IMR-90 (cell line): ENCODE measurements at places on chromosomes 2 and 18. TPM values are rescaled to one million over a fixed set of nuclear protein-coding genes. Genes with fewer than 3 reads are reported as not detected.

GRCh38 chr18:39348757-39349156, 1783.2 kb upstream of the CELF4 start:
- DNase-seq, result no peak

DNA sequence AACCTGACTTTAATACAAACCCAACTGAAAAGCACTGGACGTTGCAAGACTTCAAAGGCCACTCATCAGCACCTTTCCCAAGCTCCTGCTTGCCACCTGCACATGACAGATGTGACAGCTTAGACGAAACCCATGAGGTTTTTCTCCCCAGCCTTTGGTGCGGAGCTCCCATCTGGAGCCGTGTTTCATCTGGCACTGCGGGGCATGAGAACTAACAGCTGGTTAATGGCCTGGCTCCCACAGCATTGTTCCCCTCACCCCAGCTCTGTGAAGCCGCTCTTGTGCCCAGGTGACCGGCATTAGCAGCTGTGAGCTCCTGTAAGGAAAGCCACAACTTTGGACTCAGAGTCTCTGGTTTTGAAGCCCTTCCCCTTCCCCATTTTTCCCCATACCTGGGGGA, 50.9 kb downstream of the GALR1 start:
- DNase-seq, result no peak

- no peak for DNase-seq
Measured at GRCh38 chr18:533995-534601, 33.6 kb upstream of the COLEC12 start.

DNA sequence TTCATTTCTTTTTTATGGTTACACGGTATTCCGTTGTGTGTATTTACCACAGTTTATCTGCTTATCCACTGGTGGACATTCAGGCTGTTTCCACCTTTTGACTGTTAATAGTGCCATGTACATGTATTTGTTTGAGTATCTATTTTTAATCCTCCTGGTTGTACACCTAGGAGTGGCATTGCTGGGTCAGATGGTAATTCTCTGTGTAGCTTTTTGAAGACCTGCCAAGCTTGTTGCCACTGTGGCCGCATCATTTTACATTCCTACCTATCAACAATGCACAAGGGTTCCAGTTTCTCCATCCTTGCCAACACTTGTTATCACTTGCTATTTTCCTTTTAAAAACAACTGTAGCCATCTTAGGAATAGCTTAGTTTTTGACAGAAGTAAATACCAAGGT, 13.3 kb downstream of the MPHOSPH10 start:
- DNase-seq, result no peak

- peak; percentile 10 for DNase-seq
Measured at GRCh38 chr2:98911376-98912154, 24.5 kb downstream of the CRACDL start.

DNA sequence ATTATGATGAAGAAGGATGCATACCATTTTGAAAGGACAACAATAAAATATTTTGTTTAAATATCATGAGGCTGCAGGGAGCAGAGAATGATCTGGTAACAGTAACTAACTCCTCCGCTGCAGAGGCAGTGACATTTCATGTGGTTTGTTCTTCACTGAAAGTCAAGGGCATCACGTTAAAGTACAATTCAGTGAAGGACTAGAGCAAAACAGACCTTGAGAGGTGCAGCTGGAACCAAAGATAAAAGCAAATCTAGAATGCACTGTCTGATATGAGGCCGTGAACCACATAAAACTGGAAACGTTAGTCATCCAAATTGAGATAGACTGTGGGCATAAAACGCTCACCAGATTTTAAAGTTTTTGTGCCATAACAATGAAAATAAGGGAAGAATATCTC, 522.9 kb upstream of the TNP1 start:
- no peak for DNase-seq

DNA sequence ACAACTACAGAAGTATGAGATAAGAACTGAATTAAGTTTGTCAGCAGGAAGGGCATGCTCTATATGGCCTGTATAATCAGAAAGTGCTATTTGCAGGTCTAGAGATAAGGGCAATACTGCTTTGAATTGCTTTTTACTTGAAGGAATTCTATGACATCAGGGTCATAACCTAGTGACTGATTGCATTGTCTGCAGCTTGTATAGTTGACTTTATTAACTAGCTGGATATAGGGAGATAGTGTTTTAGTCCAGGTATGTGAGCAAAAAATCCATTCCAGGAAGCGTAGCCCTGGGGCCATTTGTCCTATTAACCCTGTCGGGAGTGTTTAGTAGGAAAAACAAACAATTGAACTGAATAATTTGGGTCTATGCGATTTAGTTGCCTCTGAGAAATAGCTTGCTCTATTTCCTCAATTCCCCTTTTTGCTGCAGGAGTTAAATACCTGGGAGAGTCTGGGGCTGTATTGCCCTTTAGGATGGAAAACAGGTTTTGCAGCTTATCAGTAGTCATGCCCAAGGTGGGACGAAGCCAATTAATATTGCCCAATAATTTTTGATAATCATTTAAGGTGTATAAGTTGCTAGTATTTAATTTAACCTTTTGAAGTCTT, 30.0 kb downstream of the HTR2B start:
- DNase-seq, result no peak

DNA sequence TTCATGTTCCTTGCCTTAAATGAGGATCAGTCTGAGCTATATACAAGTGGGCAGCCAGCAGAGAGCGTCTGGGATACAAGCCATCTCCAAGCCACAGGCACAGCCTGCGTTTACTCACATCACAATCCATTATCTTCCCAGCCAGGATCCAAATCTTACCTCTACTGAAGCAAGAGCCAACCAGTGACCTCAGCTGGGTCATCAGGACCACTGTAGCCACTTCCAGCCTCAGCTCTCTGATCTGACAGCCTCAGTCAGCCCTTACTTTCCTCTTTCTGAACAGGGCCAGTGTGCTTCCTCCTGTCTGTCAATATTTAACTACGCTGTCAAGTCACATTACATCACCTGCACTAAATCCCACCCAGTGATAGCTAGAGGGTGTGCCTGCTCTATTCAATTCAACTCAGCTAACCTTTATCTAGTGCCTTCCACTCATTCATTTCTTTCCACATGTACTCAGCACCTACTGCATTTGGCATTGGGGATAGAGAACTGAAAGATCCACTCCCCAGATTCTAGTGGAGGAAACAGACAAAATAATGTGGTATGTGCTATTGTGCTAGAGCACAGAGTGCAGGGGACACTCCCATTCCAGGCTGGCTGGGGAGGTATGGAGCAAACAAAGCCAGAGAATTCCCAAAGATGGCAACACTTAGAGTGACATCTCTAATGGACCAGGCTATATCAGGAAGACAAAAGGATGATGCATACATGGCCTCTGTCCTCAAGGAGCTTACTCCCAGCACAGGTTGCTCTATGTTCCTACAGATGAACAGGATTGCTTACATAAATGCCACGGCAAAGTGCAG, 146.5 kb downstream of the NCKAP5 start:
- peak; percentile 66 for DNase-seq

- DNase-seq, result no peak
Measured at GRCh38 chr2:60380411-60380810, 173.0 kb downstream of the BCL11A start.

GRCh38 chr2:143885461-143885860, 634.5 kb downstream of the ZEB2 start:
- DNase-seq, result peak; percentile 3

GRCh38 chr2:88167740-88168139, 2.4 kb upstream of the THNSL2 start:
- no peak for DNase-seq

- DNase-seq, result peak; percentile 43
Measured at GRCh38 chr18:44725300-44726058, 44.8 kb downstream of the SETBP1 start.

- peak; percentile 50 for DNase-seq
Measured at GRCh38 chr18:33560686-33561370, 17.2 kb upstream of the ASXL3 start.

DNA sequence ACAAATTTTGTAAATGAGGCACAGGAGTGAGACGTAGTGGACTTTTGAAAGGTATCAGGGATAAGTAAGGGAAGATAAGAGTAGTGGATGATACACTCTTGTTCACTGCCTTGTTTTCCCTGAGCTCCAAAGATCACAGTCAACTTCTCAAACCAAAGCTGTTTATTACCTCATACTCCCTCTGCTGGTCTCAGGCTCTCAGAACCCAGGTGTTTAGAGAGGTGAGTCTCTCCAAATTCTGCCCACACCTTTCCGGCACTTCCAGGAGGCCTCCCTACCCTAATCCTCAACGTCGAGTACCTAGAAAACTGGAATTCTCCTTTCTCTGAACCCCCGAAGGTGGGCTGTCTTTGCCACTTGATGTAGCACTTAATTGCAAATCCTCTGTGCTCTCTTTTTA, 621.1 kb downstream of the BCL11A start:
- DNase-seq, result no peak

DNA sequence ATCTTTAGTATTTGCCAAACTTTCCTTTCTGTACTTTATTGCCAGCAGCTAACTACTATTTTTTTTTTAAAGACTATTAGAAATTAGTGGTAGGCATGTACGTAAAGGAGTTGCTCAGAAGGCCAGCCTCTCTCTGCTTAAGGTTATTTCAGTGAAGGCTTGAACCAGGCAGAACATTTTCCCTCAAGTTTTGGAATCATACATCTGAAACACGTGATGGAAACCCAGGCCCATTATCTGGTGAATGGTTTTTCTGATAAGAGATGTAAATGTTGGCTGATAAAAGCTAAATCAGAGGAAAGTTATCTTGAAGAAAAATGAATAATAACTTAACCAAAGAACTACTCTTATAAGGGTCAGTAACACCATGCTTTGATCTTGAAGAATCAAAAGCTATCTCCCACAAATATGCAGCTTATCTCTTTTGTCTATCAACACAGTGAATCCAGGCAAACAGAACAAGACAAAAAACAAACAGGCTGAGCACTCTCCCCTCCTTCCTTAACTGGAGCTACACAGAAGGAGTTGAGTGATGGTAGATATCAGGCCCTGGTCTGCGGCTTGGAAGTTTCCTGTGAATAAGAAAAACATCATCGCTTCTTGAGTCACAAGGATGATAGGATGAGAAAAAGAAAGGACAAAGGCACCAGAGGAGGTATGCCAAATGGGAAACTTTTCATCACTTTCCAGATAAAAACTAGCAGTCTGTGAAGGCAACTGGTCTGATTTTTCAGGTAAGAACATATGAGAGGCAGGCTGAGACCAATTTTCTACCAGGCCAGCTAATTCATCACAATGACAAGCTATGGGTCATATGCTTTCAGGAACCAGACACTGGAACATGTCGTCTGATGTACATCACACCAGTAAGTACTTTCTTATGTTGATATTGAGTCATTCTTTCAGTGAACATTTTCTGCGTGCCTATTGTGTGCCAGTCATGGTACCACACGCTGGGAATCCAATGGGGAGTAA, 88.4 kb upstream of the STK17B start:
- peak; percentile 94 for DNase-seq

- no peak for DNase-seq
Measured at GRCh38 chr2:46937471-46937901, 21.9 kb upstream of the MCFD2 start.

- DNase-seq, result no peak
Measured at GRCh38 chr2:109058191-109058632, 69.2 kb upstream of the EDAR start.

- no peak for DNase-seq
Measured at GRCh38 chr18:13291299-13291698, 72.7 kb downstream of the LDLRAD4 start.

DNA sequence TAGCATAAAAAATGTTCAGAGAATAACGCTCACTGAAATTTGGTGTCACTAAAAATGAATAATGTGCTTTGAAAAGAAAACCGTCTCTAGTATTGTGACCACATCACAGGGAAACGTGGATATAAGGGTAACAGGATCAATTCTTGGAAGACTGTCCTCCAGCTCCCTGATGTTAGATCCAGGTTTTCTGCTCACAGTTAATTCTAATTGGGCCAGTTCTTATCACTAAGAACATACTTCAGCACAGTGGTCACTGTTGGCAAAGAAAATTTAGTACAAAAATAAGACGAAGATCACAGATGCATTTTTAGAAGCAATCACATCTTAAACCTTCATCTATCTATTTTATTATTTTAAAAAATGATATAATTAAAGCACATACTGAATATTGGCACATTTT, 57.0 kb upstream of the CD226 start:
- peak; percentile 35 for DNase-seq

GRCh38 chr2:121949271-121949670, 193.8 kb downstream of the TSN start:
- DNase-seq, result no peak

DNA sequence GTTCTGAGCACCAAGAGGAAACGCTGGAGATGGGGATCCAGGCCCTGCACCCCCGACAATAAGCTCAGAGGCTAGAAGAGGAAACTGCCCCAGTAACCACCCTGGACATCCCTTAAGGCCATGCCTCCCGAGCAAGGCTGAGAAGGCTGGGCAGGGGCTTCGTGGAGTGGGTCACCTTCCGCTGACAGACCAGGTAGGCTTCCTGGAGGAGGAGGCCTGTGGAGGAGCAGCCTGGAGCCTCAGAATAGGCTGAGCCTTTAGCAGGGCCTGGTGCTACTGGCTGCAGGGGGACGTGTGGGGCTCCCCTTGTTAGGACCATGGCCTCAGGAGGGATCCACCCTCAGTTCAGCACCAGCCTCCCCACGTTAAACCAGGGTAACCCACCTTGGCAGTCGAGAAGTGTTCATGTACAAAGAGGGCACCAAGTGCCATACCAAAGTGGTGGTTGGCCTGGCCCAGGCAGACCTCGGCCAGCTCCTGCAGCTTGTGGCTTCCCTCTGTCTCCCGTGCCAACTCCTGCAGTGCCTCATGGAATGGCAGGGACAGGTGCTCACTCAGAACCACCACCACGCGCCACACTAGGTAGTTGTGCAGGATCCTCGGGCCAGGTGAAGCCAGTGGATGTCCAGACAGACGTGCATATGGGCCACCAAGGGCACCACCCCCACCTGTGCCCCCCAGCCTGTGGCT, 28.5 kb upstream of the ALPP start:
- DNase-seq, result no peak

DNA sequence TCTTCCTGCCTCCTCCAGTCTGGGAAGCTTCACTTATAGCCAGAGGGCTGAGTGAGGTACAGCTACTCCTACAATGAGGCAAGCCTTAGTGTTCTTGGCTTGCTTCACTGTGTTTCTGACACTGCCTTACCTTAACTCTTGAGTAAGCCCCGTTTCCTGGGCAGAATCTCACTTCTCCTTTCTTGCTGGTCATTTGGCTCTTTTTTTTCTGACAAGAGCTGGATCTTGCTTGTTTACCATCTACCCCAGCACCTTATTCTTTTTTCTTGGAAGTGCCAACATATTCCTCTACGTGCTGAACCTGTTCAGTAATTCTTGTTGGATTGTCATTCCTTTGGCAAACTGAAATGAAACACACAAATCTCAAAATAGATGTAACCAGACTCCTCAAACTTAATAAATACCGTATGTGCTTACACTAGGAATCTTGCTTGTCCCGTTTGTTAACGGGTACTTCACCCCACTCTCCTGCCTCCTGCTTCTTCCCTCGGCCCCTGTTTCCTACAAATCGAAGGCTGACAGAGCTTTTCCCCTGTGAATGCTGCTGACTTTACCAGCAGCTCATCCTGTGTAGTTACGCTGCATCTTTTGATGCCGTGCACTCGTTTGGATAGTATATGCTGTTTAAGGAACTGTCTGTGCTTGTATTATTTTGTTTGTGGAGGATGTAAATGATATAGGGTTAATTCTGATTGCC, 132.2 kb downstream of the FMNL2 start:
- peak; percentile 45 for DNase-seq

Gene AGFG1
- 93.6 and 126 TPM in 2 replicates for total RNA-seq

Gene SIGLEC15
- 0.83 and 1.1 TPM in 2 replicates for total RNA-seq

Gene POTEC
- not detected in 2 replicates for total RNA-seq

Gene FHOD3
- total RNA-seq, result 16.0 and 16.7 TPM in 2 replicates

Gene CD8A
- total RNA-seq, result not detected in 2 replicates

Gene ELOA2
- total RNA-seq, result not detected in 2 replicates

Gene SCN9A
- total RNA-seq, result 135 and 179 TPM in 2 replicates

Gene TDRD15
- not detected in 2 replicates for total RNA-seq

Gene COL3A1
- 408 and 411 TPM in 2 replicates for total RNA-seq

Gene PSMA8
- not detected in 2 replicates for total RNA-seq

Gene SRSF7
- total RNA-seq, result 148 and 260 TPM in 2 replicates
